ENCODE measurements at places on chromosomes 7 and 10. TPM values are rescaled to one million over a fixed set of nuclear protein-coding genes. Genes with fewer than 3 reads are reported as not detected.

Gene C10orf71
- total RNA-seq: not detected

Gene HOGA1
- 0.85 TPM for total RNA-seq

Gene MMD2
- not detected for total RNA-seq

Gene MEOX2
- total RNA-seq: 53.9 TPM

Gene OPN1SW
- total RNA-seq: not detected

Gene SPDYE16
- total RNA-seq: not detected

Gene PHYHIPL
- under 0.01 TPM for total RNA-seq

- peak; percentile 3 for DNase-seq
These were observed 41.0 kb upstream of the ZNF518A start for GRCh38 chr10:96089116-96089515.

DNA sequence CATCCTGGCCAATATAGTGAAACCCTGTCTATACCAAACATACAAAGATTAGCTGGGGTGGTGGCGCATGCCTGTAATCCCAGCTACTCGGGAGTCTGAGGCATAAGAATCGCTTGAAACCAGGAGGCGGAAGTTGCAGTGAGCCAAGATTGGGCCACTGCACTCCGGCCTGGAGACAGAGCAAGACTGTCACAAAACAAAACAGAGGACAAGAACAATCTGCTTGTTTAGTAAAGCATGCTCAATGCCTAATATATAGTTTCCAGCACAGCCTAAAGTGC lies 1.8 kb upstream of the SEC24C start:
- no peak for DNase-seq

- DNase-seq: no peak
These were observed 2.0 kb upstream of the NRAP start for GRCh38 chr10:113665806-113666354.

- DNase-seq: no peak
These were observed 467.4 kb downstream of the TYW1 start for GRCh38 chr7:67463983-67464382.

GRCh38 chr7:3430588-3430987 lies 129.5 kb downstream of the SDK1 start:
- DNase-seq: no peak

DNA sequence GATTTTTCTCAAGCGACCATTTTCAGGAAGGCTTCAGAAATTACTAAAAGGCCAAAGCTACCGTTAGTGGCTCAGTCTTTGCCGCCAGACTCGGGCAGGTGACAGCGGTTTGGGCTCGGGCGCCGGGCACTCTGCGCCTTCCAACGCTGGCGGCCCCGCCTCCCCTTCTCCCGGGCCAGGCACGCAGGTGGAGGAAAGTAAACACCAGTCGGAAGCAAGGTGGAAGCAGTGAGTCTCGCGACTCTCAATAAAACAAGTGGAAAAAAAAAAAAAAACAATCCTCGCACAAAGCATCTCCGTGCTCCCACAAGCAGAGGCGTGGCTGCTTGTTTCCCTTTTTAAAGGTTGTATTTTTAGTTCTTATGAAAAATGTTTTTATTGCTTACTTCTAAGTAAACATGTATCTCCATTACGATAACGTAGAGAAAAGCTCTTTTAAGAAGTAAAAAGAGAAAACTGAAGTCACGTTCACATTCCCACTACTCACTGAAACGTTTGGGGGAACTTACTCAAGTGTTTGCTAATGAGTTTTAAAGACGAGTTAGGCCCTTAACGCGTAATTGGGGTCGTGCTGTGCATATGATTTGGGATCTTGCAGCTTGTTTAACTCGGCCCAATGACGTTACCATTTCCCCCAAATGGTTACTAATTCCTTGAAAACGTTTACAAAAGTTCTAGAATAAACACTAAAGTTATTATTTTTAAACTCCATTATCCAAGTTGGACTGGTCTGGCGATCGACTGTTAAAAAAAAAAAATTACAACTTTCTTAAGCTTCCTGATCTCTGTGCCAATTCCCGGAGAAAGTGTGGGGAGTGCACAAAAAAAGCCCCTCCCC lies 864 bp downstream of the CDCA7L start:
- DNase-seq: peak; percentile 44

GRCh38 chr7:134699899-134700298 lies 53.2 kb downstream of the BPGM start:
- no peak for DNase-seq

GRCh38 chr7:44291066-44291732 lies 34.2 kb downstream of the CAMK2B start:
- peak; percentile 71 for DNase-seq

GRCh38 chr10:102289840-102290239 lies 44.5 kb downstream of the GBF1 start:
- DNase-seq: no peak

DNA sequence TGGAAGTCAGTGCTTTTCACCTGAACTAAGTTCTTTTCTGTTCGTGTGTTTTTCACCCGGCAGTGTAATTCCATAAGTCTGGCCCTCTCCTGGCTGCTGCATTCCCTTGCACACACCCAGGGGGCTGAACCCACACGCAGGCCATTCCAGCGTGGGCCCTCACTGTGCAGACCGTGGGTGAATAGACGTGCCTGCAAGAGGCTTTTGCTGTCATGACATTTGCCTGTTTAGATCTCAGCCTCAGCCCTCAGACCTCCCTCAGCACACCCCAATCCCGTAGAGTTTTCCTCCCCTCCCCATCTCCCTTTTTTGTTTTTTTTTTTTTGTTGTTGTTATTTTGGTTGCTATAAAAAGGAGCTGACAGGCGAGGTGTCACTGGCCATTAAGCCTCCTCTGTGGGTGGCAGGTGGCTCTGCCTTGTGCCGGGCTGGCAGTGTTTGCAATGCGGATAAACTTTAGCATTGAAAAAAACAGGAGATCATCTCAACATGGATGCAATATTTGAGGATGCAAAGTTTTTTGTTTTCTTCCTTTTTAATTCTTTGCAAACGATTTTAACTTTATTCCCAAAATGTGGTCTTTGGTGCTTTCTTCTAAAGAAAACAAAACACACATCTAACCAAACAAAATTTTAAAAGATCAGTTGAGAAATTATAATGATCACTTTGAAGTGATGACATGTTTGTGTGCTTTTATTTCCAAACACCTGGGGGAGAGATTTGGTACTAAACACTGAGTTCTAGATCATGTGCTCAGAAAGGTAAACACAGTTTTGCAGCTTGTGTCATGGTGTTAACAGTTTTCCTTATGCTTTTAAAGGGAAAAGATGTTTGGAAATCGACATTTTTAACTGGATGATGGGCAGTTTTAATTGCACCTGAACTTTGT lies 58.8 kb downstream of the WDR37 start:
- no peak for DNase-seq

DNA sequence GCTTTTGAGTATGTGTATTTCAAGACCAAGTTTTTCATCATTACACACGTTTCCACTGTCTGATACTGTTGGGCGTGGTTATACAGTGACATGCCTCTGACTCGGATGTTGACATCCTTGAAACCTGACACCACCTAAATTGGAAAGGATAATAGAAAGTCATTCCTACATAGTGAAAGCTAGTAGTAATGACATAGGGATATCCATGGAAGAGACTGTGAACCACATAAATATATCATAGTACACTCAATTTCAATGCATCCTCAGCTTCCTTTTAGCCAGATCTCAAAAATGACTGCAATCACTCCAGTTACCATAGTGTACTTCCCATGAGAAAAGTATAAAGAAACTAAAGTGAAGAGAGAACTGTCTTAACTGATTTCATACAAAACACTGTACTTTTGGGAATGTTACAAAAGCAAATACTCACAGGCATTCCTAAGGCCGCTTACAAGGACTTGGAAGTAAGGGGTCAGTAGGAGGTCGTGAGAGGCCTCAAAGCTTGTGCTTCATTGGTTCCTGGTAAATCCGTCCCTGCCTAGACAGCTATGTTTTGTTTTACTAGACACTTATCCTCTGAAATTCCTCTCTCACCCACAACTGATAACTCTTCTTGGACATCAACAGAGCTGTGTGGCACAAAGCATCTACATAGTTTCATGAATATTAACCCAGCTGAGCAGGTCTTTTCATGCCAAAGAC lies 71.8 kb upstream of the VWDE start:
- no peak for DNase-seq
